ENCODE measurements at places on chromosomes 11 and 22.

GRCh38 chr11:17013548-17014320 lies 480 bp downstream of the PLEKHA7 start:
- DNase-seq: no peak

DNA sequence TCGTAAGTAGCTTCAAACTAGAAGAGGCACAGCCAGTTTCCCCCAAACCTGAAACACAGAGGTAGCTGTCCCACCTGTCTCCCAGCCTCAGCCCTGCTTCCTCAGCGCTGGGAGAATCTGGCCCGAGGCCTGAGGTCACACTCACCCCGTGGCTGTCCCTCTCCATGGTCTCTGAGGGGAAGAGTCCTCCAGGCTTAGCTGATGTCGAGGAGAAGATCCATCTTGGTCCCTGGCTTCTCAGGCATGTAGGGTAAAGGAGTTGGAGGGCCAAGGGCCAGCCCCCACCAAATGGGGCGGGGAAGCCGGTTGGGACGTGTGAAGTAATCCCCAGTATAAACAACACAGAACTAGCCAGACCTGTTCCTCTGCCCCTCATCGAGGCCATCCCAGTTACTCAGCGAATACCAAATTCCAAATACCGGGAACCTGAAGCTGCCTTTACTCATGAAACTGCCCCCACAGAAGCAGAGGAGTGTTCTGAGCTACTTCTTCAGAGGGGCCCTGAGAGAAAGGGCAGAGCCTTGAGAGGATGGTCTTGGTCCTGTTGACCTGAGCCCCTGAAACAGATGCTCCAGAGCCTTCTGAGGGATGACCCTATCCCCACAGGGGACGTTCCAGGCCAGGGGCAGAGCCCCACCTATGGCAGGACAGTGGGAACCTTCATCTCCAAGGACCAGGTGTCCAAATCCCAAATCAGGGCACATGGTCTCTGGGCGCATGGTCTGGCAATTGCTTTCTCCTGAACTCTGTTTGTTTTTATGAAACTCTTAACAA lies at the start of gene TMPRSS13:
Gene TMPRSS13, minus strand, starts transcription at position 261 of the 774 bp plus-strand sequence. Its CDS starts 95 bp downstream, at position 166.
- no peak for DNase-seq

GRCh38 chr11:59678118-59678812 lies 9.4 kb upstream of the PATL1 start:
- DNase-seq: peak; percentile 15

GRCh38 chr11:110791621-110792020 lies 79.4 kb upstream of the ARHGAP20 start:
- DNase-seq: no peak

DNA sequence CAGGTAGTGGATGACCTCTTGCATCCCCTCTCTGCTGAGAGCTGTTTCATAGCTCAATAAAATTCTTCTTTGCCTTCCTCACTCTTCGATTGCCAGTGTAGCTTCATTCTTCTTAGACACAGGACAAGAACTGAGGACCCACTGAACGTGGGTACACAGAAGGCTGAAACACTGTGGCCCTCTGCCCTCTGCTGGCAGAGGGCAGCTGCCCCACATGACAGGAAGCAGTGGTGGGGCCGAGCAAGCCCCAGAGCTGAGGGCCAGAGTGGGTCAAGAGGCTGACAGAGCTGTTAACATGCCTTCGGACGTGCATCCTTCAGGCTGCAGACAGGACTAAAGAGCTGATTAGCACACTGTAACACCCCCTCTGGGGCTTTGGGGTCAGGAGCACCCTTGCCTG lies 15.6 kb downstream of the SMC1B start:
- no peak for DNase-seq

DNA sequence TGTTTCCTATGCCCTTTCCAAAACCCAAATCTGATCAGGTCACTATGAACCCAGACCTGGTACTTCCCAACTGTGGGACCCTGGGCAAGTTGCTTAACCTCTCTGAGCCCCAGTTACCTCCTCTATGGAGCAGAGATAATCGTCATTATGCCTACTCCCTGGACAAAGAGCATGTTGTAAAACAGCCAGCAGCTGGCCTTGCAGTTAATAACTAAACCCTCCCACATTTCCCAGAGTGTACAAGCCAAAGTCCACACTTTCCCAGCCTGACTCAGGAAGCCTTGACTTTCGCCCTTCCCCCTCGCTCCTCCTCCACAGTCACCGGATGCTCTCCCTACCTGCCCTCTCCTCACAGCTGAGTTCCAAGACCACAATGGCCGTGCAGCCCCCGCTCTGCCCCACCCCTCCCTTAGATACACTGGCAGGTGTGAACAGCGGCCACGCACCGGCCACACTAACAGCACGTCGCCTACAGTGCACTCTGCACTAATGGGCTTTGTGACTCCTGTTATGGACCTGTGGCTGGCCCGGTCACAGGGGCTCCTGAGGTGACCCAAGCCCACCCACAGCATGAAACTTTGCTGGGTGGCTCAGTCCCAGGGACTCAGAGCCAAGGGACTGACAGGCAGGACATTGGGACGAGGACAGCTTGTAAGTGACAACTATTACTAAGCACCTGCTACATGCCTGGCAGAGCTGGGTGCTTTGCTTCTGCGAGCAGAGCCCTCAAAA lies 15.6 kb upstream of the MFNG start:
- DNase-seq: peak; percentile 81

- no peak for DNase-seq
Observed at GRCh38 chr11:61115498-61116224, 13.4 kb downstream of the CD5 start.

DNA sequence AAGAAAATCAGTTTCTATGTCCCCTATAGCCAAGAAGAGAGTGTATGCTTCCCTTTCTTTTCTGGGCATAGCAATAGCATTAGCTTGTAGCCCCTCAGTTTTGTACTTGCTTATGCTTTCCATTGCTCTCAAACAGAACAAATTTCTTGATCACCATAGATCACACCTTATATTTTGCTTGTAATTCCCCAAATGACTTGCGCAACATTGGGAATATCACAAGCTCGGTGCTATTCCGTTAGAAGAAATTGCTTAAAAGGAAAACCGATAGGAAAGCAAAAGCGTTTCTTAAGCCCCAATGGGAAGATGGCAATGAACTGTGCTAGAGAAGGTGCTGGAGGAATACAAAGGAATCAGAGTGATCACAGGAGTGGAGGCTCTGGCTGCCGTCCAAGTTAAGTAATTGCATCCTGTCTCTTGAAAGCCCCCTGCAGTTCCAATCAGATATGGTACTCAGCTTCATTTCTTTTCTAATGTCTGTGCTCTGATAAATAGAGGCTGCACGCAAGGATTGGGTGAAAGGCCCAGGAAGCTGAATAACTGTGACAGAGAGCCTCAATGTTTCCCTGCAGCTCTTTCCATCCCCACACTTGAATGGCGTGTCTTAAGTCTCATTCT lies 182.1 kb upstream of the KIRREL3 start:
- DNase-seq: no peak

GRCh38 chr22:49671331-49672013 lies 156.2 kb downstream of the BRD1 start:
- no peak for DNase-seq

Data from AG10803 (cell line).